NCI-H446 treated with DMSO at 0.1 percent for 48 hours (cell line): ENCODE measurements at places on chromosomes 7 and 10.
A peak's percentile ranks its signal among the peaks of the same experiment; 100 is the strongest.

DNA sequence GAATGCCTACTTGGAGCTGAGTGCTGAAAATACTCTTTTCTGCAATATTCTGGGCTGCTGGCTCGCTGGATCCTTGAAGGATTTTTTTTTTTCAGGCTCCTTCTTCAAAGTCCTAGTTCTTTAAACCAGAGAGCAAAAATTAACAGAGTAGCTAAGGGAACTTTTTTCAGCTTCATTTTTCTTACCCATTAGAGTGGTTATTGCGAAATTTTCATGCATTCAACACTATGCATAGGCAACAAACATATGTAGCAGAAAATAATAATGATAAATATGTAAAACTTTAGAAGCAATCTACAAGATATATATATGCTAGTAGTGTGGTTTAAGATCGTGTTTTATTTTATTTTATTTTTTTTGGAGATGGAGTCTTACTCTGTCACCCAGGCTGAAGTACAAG lies 264.6 kb downstream of the SFMBT2 start:
- DNase-seq: no peak

GRCh38 chr10:98953251-98953650 lies 282.4 kb downstream of the HPSE2 start:
- DNase-seq: no peak

DNA sequence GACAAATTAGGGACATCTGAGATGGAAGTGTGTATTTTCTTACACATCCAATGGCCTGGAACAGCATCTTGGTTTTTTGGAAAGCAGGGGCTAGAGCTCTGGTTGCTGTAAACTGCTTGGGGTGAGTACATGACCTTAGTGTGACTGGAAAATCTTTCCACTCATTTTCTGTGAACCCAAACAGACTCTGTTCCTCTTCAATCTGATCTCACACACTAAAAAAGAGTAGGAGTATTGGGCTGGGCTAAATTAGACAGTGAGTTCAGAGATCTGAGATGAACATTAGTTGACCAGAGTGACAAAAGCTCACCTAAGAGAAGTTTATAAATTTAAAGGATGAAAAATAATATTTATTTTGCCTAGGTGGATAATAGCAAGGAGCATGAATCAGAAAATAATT lies 59.2 kb downstream of the OR13A1 start:
- no peak for DNase-seq

DNA sequence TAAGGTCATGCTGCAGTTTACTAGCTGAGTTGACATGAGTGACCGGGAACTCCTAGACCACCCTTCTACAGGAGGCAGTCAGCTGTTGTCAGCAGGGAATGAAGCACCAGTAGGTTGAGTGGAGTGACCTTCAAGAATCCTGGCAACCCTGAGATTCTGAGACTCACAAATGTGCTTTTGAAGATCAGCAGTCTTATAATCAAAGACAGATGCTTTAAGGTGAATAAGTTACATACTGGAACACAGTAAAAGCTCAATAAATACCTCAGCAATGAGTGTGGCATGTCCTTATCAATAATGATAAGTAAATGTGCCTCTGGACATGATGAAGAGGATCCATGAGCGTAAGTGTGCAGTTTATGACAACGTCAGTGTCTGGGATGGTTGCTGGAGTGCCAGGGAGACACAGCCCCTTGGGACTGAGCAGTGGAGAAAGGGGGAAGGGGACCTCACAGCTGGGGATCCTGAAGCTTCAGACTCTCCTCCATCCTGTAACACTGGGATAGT lies 11.9 kb upstream of the OR6V1 start:
- no peak for DNase-seq

DNA sequence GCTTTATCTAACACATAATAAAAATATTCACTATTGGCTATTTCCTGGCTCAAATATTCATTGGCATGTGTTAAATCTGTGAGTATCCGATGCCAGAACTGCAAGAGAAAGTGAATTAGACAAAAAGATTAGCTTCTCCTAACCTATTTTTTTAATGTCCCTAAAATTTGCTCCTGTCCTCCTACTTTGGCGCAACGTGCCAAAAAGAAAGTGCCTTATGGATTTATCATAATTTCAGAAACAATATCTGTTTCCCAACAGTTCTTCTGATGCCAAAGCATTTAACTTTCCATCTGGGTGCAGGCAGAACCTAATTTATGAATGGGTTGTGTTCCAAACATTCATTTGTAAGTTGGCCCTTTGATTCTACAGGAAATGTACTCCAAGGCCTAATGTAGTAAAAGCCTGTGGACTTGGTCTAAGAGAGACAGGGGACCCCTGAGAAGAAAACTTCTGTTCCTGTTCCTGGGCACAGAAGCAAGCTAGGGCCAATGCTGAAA lies 15.4 kb downstream of the PIP4K2A start:
- DNase-seq: peak; percentile 50

- no peak for DNase-seq
Observed at GRCh38 chr7:137408126-137408525, 64.6 kb upstream of the PTN start.

- no peak for DNase-seq
Observed at GRCh38 chr7:70940597-70940996, 191.3 kb upstream of the GALNT17 start.

- no peak for DNase-seq
Observed at GRCh38 chr10:50554376-50554994, 69.3 kb downstream of the SGMS1 start.

GRCh38 chr7:14389181-14389591 lies 399.7 kb upstream of the ETV1 start:
- peak; percentile 61 for DNase-seq

DNA sequence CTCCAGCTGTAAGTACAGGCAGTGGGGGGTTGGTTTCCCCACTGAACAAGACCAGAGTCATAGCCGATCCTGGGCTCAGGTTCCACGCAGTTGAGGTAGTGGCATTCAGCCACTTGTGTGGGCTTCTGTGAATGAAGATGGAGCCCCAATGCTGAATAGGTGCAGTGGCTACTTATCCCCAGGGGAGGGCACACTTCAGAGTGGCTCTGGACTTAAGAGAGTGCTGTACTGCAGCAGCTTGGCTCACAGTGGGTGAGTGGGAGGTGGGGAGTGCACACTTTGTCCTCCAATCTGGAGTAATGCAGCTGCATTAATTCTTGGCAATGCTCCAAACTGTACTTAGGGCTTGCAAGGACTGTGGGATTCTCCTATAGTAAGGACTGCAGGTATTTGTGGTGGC lies 81.9 kb downstream of the BUB3 start:
- no peak for DNase-seq

DNA sequence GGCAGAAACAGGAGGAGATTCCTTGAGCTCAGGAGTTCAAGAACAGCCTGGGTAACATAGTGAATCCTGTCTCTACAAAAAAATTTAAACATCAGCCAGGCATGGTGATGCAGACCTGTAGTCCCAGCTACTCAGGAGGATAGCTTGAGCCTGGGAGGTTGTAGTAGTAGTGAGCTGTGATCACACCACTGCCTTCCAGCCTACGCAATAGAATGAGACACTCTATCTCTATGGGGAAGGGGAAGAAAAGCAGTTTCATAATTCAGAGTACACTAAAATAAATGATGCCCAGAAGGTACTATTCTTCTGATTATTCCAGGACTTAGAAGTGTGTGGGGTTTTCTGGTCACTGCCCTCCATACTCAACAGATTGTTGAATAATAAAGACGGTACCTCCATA lies 177.3 kb downstream of the KMT2E start:
- no peak for DNase-seq

DNA sequence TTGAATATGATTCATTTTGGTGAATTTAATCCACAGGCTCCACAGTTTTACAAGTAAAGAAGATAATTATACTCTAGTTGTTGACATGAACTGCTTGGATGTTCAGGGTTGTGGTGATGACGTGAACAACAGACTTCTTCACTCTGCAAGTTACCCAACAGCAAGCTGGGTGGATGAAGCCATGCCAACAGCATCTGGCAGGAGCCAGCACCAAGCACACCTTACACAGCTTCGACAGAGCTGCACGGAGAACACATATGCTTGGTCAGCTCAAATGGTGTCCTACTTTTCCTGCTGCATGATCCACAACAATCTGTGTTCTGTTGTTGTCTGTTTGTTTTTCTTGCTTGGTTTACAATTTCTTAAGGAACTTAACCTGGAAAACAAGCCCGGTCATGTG lies 9.8 kb downstream of the NOD1 start:
- no peak for DNase-seq

DNA sequence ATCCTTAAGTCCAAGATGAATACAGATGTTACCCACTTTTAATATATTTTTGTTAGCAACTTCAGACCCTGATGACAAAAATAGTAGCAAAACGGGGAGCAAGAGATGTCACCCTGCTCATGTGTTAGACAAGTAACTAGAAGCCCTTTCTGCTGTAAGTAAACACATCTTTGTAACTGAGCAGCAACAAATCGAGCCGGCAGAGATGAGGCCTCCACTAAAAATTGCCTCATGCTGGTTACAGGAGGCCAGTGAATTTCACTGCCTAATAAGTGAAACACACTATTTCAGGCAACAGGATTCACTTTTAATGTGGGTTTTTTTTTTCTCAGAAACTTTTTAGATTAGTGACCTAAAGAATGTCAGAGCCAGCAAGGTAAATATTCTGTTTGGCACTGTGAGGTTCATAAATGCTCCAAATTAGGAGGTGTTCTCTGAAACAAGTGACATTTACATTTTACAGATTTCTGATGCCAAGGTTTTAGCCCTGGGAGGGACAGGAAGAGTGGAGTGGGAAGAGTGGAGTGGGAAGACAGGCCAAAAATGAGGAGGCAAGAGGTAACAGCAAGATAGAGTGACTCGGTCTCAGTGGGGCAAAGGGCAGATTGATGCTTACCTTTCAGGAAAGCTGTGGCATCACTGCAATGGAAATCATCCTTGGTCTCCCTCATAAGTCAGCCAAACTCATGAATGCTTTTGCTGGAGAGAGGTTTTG lies 53.6 kb upstream of the LRRC17 start:
- no peak for DNase-seq

GRCh38 chr10:86671985-86672710 lies 3.8 kb downstream of the LDB3 start:
- DNase-seq: no peak

DNA sequence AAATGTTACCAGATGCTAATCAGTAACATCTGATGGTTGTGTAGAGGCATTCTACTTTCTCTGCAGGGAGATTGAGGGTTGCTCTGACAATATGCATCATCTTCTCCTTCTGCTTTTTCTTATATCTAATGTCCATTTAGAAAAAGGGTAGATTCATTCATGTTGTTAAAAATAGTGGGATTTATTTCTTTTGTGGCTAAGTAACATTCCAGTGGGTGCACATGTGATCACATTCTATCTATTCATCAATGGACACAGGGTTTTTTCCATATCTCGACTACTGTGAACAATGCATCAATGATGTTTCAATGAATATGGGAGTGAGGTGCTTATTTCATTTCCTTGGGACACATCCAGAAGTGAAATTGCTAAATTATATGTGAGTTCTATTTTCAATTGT lies 103.9 kb downstream of the CRPPA start:
- DNase-seq: no peak

GRCh38 chr7:137423321-137423720 lies 79.8 kb upstream of the PTN start:
- no peak for DNase-seq

GRCh38 chr7:157676456-157677255 lies 339.9 kb downstream of the DNAJB6 start:
- no peak for DNase-seq

GRCh38 chr7:26667514-26668133 lies 196.8 kb downstream of the SKAP2 start:
- peak; percentile 94 for DNase-seq

- peak; percentile 21 for DNase-seq
Observed at GRCh38 chr10:82089327-82089726, 214.3 kb downstream of the NRG3 start.

- DNase-seq: no peak
Observed at GRCh38 chr7:101591504-101591903, 37.6 kb downstream of the MYL10 start.

GRCh38 chr7:154978017-154978416 lies 24.9 kb downstream of the PAXIP1 start:
- DNase-seq: no peak

GRCh38 chr7:47651355-47652317 lies 69.7 kb upstream of the TNS3 start:
- no peak for DNase-seq

DNA sequence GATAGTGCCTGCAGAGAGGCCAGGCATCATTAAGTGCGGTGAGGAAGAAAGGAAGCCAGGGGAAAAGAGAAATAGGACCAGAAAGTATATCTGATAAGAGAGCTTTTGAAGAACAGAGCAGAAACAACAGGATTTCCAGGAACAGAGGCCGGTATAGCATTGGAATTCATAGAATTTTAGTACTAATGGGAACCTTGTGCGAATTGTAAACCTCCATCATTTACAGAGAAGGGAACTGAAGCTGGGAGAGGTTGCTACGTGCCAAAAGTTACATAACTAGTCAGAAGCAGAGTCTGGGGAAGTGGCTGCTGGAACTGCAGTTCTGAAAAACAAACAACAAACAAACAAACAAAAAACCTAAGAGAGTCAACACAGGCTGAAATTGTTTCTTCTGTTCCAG lies 5.4 kb upstream of the ZMYND11 start:
- no peak for DNase-seq

DNA sequence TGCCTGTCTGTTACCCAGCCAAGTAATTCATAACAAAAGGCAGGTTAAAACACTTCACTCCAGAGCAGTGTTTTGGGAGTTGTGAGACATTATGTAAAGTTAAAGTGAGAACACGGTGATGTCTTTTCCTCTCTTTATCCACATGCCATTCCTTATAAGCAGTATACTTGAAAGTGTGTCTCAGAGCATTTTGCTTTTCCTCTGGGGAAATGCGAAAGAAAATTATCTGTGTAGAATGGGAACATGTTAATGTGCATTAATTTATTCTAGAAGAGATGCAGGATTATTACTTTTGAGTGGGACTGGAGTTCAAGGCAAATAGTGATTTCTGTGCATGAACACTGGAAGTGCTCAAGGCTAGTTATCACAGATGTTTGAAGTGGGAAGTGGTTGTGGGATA lies 170.4 kb downstream of the PLXDC2 start:
- no peak for DNase-seq

DNA sequence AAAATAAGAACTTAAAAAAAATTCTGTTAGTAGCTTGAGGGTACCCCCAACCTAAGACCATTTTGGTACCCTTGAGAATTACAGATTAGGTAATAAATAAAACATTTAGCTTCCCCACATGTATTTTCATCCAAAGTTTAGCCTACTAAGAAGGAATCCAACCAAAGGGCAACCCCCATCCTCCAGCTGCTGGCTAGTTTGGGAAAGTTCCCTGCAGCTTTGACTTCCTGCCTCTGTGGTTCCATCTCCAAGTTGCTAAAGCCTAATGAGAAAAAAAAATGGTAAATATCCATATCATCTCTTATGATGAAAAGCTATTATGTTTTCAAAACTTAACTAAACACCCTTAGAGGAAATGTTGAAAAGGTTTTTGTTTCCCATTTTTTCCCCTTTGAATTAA lies 547.2 kb downstream of the ANKRD7 start:
- no peak for DNase-seq
